ENCODE measurements at places on chromosomes 3 and 15.
A peak's percentile ranks its signal among the peaks of the same experiment; 100 is the strongest.

DNA sequence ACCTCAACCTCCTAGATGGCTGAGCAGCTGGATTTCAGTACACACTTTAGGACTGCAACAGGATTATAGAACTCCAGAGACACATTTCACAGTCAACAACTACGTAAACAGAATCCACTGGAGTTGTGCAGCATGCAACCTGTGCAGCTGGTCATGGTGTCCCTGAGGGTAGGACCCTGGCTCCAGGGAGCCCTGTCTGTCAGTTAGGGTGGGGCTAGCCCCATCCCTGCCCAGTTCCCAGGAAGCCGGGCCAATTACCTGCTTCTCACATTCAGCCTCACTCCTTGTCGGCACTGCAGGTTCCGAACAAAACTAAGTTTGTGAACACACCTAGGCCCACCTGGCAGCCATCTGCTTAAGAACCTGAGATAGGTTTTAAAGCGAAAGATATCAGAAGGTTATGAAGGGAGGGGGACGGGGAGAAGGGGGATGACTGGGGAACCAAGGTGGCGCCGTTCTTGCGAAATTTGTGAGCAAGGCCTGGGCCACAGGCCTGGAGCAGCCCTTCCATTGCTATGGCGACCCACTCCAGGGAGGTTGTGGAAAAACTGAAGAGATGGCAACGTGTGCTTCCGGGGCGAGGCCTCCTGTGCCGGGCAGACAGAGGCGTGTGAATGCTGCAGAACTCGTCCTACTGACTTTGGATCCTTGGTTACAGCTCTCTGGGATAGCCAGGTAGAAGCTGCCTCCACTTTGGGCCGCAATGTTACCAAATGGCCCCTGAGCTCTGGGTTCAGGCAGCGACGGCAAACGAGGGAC is 25.3 kb downstream of the ACSBG1 start:
- DNase-seq = no peak

- no peak for DNase-seq
Measured at GRCh38 chr3:33644582-33644981, 73.5 kb downstream of the CLASP2 start.

- no peak for DNase-seq
Measured at GRCh38 chr3:141795741-141796080, 32.5 kb downstream of the GRK7 start.

DNA sequence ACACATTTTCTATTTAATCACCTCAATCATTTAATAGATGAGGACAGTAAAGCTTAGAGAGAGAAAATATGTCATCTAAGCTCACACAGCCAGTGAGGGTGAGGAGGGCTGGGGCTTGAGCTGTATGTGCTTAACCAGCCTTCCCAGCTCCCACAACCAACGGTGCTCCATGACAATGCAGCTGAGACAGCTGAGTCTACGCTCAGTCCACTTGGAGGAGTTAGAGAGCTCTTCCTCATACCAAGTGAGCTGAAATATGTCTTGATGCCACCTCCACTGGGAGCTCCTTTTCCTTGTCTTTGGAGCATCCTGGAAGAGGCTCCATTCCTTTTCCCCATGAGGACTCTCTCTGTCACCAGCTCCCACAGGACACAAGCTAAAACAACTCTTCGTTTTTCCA is 9.3 kb downstream of the HOMER2 start:
- DNase-seq = no peak

DNA sequence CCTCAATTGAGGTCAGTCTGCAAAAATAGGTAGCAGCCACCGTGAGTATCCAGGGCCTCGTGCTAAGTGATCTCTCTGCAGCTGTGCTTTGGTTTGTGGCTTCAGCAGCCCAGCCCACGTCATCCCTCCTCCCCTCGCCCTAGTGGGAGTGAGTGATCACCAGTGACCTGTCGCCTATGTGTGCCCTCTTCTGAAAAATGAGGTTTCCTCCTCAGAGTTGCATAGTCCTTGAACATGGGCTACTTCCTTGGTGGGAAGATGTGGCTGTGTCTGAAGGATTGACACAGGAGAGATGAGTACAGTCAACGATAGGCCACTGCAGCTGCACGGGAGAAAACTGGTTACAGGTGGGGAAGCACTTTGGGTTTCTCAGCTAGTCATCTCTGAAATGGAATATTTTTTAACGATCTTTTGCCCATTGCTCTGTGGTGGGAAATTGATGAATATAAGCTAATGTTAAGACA is 144.8 kb upstream of the BHLHE40 start:
- no peak for DNase-seq

DNA sequence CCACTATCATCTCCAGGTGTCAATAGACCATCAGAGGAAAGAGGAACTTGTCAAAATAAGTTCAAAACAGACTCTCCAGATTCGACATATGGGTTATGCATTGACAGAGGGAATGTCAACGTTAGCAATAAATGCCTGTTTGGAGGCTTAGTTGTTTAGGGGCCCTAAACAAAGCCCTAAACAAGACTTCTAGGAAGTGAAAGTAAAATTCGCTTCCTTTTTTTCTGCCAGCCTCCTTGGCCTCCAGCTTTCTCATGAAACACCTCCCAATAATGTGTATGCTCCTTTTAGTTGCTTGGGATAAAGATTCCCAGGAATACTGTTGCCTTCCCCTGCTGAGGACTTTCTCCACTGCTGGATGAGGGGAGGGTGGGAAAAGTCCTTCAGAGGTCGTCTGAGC is 70.9 kb upstream of the ARNT2 start:
- DNase-seq = no peak

DNA sequence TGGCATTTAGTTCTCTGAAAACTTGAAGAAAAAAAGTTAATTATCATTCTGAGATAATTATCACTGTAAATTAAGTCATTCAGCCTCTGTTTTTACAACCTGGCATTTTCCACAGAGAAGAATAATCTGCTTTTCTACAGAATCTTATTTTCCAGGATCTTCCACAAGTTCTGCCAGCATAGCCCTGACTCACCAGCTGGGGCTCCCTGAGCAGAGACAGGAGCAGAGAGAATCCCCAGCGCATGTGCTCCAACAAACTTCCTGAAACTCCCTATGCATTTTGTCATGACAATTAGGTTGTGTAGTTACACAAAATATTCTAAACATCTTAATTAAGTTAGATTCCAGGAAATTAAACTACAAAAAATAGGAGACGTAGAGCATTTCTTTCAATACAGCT is 32.1 kb upstream of the TMEM207 start:
- no peak for DNase-seq

GRCh38 chr3:45489730-45490309 is 101.4 kb downstream of the LARS2 start:
- no peak for DNase-seq

GRCh38 chr3:95134693-95135413 is 1072.0 kb downstream of the NSUN3 start:
- DNase-seq = no peak

GRCh38 chr3:184635126-184635525 is 73.5 kb downstream of the EPHB3 start:
- DNase-seq = no peak

GRCh38 chr3:195886181-195887141 is 21.9 kb downstream of the TNK2 start:
- DNase-seq = no peak

DNA sequence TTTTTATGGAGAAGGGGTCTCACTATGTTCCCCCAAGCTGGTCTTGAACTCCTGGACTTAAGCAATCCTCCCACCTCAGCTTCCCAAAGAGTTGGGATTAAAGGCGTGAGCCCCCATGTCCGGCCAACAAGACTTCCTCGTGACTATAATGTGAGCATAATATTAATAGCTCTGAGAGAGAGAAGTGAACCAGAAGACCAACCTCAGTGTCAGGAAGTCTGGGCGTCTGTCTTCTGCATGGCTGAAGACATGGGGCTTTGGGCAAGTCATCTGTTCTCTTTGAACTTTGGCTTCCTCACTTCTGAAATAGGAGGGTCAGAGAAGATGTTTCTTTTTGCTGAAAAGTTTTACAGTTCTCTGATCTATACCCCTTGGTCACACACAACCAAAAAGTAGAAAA is 92.1 kb downstream of the SLC49A4 start:
- DNase-seq = no peak

- DNase-seq = no peak
Measured at GRCh38 chr15:88015228-88015860, 241.2 kb downstream of the NTRK3 start.

GRCh38 chr3:97021778-97022177 is 207.4 kb downstream of the EPHA6 start:
- no peak for DNase-seq

DNA sequence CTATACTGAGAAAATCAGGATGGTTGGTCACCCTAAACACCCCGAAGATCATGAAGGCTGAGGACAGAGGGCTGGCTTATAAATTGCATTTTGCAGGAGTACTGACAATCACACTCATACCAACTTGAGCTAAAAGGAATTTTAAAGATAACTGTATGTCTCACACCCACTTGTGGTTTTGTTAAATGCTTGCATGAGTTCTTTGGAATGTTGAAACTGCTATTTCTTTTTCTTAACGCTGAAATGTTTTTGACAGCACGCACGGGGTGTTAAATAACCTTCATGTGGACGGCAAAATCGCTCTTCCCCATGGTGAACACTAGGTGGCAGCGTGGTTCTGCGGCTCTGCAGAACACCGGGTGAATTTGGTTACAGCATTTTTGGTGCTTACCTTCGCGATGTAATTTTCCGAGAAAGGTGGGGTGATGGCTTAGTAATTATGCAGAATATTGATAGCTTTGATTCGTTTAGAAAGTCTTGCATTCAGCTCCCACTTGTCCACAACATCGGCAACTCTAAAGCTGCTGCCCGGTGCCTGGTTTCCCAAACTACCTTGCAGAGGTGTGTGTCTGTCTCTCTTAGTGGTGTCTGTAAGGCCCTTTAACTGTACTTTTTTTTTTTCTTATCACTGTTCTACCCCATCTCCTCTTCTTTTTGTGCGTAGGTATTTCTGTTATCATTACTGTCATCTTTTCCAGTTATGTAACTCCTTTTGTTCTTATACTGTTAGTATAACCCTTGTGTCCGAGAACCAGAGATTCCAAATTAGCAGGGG is 51.7 kb downstream of the ARNT2 start:
- peak; percentile 93 for DNase-seq

GRCh38 chr3:110101361-110101760 is 764.0 kb upstream of the DPPA4 start:
- no peak for DNase-seq

DNA sequence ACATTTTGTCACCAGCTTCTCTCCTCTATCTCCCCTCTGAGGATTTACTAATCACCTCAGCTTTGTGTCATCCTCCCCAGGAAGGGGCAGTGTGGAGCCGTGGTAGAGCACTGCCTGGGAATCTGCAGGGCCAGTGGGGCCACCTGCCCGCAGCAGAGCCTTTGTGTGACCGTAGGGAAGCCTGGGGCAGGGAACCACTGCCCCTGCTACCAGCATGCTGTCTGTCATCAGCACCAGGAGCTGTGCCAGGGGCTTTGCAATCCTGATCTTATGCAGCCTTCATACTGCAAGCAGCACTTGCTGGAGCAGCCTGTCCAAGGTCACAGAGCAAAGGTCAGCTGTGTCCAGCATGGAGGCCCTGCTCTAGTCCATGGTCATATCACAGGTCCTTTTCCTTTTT is 170.2 kb upstream of the IL12A start:
- DNase-seq = no peak

- no peak for DNase-seq
Measured at GRCh38 chr3:137972396-137972795, 37.6 kb upstream of the CLDN18 start.

DNA sequence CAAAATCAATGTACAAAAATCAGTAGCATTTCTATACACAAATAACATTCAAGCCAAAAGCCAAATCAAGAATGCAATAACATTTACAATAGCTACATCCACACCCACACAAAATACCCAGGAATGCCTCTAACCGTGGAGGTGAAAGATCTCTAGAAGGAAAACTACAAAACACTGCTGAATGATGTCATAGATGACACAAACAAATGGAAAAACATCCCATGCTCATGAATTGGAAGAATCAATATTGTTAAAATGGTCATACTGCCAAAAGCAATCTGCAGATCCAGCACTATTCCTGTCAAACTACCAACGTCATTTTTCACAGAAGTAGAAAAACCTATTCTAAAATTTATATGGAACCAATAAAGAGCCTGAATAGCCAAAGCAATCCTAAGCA is 143.7 kb downstream of the SLCO3A1 start:
- no peak for DNase-seq

GRCh38 chr15:95839367-95839782 is 491.1 kb upstream of the NR2F2 start:
- DNase-seq = no peak

- no peak for DNase-seq
Measured at GRCh38 chr3:139935866-139936817, 1.2 kb downstream of the CLSTN2 start.

DNA sequence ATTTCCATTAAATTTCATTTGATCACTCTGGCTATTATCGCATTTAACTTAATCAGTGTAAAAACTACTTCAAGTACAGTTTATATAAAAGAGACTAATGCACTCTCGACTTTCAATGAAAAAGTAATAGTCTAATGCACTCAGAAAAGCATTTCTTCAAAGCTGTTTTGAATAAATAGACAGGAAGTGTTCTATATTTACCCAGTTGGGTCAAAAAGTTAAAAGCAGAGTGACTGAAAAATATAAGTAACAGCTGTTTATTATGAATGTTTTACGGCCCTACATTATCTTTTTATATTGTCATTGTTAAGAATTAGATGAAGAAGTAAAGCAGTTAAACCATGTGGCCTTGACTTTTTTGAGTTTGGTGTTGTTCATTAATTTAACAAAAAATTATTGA is 391.8 kb downstream of the ZPLD1 start:
- DNase-seq = no peak

- no peak for DNase-seq
Measured at GRCh38 chr15:41942886-41943285, 29.5 kb downstream of the EHD4 start.

- no peak for DNase-seq
Measured at GRCh38 chr15:89660556-89660955, 5.3 kb upstream of the KIF7 start.

DNA sequence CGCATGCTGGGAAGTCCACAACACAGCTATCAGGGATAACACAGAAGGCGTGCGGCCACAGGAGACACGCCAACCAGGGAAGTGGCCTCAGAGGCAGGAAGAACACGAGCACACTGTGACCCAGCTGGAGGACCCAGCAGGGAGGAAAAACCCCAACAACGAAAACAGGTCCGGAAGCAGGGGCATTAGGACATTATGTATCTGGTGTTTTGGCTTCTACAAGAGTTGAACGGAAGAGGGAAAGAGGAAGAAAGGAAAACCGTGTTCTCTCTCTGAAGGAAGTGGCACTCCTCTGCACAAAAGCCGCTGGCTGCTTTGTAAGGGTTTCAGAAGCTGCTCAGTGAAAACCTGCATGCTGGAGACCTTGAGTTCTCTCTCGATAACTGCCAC is 61.8 kb downstream of the HACD2 start:
- DNase-seq = no peak

All from AG04450 (cell line).